ENCODE measurements at places on chromosomes 7 and 10.

- DNase-seq: peak; percentile 72
Measured at GRCh38 chr7:88278881-88279280, 27.8 kb downstream of the STEAP4 start.

- no peak for DNase-seq
Measured at GRCh38 chr10:58992830-58993460, 183.5 kb upstream of the PHYHIPL start.

GRCh38 chr10:14609178-14609577 is 165.5 kb downstream of the FAM107B start:
- DNase-seq: no peak

- no peak for DNase-seq
Measured at GRCh38 chr7:63899691-63900393, 98.8 kb upstream of the ZNF722 start.

DNA sequence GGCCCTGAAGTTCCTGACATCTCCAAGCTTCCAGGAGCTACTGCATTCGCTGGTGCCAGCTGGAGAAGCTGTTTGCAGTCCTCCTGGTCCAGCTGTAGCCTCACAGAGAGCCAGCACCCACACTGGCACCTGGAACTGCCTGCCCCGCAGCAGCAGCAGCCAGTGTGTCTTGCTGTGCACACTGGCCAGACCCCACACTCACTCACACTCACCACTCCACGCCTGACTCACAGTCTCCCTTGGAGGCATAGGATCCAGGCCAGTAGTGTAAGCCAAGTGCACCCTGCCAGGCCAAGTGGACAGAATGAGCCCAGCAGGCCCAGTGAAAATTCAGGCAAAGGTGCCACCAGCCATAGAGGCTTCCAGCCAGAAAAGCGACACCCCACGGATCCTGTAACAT is 566.3 kb downstream of the GRM8 start:
- no peak for DNase-seq

DNA sequence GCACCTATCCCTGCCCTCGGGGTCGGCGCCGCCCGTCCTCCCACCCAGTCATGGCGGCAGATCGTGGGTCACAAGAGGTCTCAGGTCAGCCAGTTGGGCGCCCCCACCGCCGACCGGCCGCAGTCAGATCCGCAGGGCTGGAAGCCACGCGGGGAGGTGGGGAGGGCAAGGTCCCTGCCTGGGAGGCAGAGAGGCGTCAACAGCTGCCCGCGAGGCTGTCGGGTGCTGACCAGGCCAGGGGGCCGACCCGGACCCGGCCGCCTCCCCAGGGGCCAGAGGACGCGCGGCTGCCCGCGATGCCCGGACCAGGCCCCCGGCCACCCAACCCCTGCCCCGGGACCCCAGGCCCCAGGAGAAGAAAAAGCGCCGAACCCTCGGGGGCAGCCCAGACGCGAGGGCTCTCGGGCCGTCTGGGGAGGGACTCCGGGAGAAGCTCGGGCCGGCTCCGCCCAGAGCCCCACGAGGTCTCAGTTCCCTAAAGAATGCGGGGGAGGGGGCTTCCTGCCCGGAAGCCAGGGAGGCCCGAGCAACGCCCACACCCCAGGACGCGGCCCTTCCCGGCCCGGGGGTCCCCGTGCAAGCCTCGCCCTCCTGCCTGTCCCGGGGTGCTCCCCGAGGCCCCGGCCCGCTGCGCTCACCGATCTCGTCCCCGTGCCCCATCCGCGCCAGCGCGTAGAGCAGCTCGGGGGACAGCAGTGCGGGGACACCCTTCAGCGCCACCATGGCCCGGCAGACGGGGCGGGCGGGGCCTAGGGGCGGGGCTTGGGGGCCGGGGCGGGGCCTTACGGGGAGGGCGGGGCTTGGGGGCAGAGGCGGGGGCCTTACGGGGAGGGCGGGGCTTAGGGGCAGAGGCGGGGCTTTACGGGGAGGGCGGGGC is at the start of gene FUOM:
Gene FUOM, minus strand, starts transcription at position 735 of the 877 bp plus-strand sequence. Its CDS starts 12 bp downstream, at position 723.
- peak; percentile 69 for DNase-seq

- no peak for DNase-seq
Measured at GRCh38 chr7:155338632-155339320, 41.1 kb downstream of the INSIG1 start.

DNA sequence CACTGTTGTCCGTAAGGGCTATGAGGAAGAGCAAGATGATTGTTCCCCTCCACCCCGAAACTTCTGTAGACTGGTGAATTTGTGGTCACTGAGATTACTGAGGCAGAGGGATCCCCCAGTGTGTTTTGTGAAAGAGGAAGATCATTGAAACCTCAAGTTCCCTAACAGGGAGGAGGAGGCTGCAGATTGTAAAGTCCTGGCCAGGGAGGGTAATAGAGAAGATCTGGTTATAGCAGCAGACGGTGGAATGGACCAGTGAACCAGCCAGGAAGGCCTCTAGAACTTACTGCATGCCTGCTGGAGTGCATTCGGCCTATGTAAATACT is 31.1 kb downstream of the LMTK2 start:
- no peak for DNase-seq

DNA sequence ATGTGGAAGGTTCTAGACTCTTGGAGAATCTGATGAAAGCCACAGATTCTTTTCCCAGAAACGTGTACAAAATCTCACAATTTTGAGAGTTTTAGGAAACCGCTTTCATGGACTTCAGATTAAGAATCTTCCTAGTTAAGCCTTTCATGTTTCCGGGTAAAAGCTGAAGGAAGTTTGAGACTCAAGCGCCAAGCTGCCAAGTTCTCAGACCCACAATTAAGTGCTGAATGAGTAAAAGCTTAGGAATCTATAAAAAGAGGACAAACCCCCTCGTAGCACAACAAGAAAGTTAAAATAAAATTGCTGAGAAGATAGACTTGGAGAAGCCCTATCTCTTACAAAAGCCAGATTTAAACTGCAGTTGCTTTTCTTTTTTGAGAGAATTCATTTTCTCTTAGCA is 99.6 kb downstream of the ST8SIA6 start:
- DNase-seq: peak; percentile 4

GRCh38 chr10:130372222-130372621 is 236.0 kb downstream of the GLRX3 start:
- no peak for DNase-seq

DNA sequence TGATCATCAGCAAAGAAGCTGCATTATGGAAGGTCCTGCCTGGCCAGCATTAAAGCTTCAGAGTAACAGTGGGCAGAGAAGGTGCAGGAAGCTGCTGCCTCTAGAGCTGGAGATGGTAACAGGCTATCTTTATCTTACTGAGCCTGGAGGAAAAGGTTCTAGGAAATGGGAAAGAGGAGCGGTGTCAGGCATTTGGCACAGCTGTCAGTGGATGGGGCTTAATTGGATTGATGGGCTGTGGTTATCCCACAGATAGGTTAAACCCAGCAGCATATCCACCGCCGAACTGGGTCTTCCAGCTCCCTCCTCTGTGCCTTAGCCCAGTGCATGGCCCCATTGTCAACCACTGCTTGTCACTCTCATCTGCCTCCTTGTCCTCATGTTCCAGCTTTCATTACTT is 127.6 kb downstream of the CCNY start:
- DNase-seq: no peak

GRCh38 chr10:116241085-116241484 is 31.9 kb downstream of the GFRA1 start:
- no peak for DNase-seq

DNA sequence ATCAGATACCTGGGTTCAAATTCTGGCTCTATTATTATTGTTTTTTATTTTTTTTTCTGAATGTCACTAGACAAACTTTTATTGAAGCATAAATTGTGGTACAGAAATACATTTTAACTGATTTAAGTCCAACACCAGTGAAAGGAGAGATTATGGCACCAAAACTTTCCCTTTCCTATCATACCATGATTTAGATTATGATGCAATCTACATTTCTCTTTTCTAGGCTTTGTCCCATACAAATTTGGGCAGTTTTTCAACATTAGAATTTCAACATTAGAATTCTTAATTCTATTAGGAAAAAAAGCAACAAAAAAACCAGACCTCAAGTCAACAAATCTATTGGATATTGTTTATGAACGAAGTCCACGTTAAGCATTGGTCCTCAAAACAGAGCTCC is 11.0 kb downstream of the AS3MT start:
- no peak for DNase-seq

DNA sequence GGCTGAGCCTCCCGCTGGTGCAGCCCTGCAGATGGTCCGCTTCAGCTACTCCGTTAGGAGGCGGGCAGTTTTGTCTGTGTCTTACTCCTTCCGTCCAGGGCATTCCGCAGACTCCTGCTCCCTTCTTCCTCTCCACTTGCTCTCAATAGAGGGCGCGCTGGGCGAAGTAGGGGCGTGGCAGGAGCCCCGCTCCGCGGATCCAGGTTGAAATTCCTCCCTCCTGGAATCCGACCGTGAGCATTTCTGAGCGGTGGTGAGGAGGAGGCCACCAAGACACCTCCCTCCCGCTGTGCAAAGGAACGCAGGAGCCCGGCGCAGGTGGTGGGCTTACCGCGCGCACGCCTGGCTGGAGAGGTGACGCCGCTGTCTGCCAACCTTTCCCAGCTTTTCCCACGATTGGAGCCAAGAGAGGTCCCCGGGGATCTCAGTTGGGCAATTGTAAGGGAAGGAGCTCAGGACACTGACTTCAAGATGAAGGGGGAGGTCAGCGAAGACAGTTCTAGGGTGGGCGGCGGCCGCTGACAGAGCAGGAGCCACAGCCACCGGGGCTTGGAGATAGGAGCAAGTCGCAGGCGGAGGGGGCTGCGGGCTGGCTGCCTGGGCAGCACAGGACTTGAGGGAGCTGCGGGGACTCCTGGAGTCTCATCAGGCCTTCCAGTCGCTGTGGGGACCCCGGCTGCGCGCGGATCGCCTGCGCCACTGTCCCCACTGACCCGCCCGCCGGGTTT is 1011.3 kb downstream of the XPNPEP1 start:
- DNase-seq: peak; percentile 40

GRCh38 chr7:106187613-106188350 is 75.7 kb upstream of the SYPL1 start:
- no peak for DNase-seq

DNA sequence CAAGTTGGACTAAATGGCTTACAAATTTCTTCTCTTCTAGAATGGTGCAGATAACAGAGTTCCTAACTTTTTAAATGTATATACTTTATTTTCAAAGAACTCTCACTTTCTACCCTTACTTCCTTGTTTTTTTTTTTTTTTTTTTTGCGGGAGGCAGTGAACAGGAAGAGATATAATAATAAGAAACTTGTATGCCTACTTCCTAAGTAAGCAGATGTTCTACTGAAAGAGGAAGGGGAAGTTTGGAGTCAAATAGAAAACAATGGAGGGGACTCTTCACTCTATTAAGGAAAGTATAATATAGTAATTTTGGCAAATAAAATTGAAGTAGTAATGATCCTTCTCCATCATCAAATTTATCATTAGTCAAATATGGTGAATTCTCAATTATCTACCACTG is 754.0 kb downstream of the KCNMA1 start:
- no peak for DNase-seq

- no peak for DNase-seq
Measured at GRCh38 chr7:36949711-36950600, 225.7 kb upstream of the AOAH start.

DNA sequence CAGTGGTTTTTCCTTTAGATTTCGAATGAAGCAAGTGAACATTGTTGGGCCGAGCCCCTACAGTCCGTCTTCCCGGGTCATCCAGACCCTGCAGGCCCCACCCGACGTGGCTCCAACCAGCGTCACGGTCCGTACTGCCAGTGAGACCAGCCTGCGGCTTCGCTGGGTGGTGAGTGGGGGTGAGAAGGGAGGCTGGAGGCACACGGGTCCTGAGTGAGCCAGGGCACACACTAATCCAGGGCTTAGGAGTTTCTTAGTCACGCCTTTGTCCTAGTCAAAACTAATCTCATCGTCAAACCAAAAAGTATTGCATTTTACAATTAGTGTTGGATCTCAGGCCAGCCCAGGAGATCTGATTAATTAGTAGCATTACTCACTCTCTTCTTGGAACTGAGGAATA is 568.8 kb upstream of the FOXK1 start:
- DNase-seq: no peak

GRCh38 chr7:151895008-151895630 is 18.2 kb upstream of the PRKAG2 start:
- no peak for DNase-seq

DNA sequence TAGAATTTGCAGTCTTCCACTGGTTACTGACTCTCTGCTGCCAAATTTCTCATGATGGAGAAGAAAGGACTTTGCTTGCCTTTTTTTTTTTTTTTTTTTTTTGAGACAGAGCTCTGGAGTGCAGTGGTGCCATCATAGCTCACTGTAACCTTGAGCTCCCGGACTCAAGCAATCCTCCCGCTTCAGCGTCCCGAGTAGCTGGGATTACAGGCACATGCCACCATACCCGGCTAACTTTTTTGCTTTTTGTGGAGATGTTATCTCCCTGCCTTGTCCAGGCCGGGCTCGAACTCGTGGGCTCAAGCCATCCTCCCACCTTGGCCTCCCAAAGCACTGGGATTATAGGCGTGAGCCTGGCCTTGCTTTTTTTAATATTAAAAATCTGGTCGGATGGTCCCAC is 6.2 kb downstream of the INSIG1 start:
- no peak for DNase-seq

GRCh38 chr7:66502230-66503035 is 126.2 kb upstream of the KCTD7 start:
- DNase-seq: no peak

GRCh38 chr7:112886208-112886607 is 96.0 kb upstream of the TMEM168 start:
- DNase-seq: no peak

- no peak for DNase-seq
Measured at GRCh38 chr10:79066411-79067240, 2.1 kb upstream of the ZMIZ1 start.

- DNase-seq: no peak
Measured at GRCh38 chr7:41972776-41973175, 264.2 kb downstream of the GLI3 start.

DNA sequence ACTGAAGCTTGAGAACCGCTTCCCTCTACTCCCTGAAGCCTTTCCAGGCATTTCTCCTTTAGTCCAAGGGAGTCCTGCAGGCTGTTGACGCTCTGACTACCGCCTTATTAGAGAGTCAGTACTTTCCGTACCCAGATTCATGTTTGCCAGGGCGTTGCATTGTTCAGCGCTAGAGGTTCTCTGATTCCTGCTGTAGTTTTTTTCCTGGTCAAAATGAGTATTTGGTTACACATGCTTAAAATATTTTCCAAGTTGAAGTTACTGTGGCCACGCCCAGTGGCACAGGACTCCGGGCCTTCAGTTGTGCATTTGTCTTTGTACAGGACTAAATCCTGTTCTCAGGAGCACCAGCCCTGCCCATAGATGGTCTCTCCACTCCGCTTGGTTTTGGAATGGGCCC is 7.9 kb downstream of the MTURN start:
- DNase-seq: peak; percentile 15

All from foreskin fibroblast (primary cell).